ENCODE measurements at places on chromosomes 5 and 9. TPM values are rescaled to one million over a fixed set of nuclear protein-coding genes. Genes with fewer than 3 reads are reported as not detected.

GRCh38 chr5:111268300-111268699 is 44.1 kb downstream of the CAMK4 start:
- no peak overlapping the region for H3K4me3 ChIP-seq
- H3K27me3 ChIP-seq: no peaks in the 10 kb centered on the region
- H3K4me1 ChIP-seq: no peaks in the 10 kb centered on the region
- no peak for DNase-seq

Gene BTNL3
- not detected for polyA plus RNA-seq

Gene TTC16
- 0.28 TPM for polyA plus RNA-seq

GRCh38 chr5:112165399-112165798 is 253.7 kb downstream of the EPB41L4A start:
- no peak overlapping the region for H3K27ac ChIP-seq
- peaks cover 18% of the 10 kb centered on the region for H3K4me1 ChIP-seq
- H3K36me3 ChIP-seq: peaks cover 41% of the 10 kb centered on the region

- no peak for DNase-seq
- no peak overlapping the region for H3K4me3 ChIP-seq
- H3K27me3 ChIP-seq: peaks cover 2% of the 10 kb centered on the region
- H3K27ac ChIP-seq: no peak overlapping the region
- H3K4me1 ChIP-seq: no peaks in the 10 kb centered on the region
- H3K36me3 ChIP-seq: no peaks in the 10 kb centered on the region
These were observed 31.9 kb downstream of the PALM2AKAP2 start for GRCh38 chr9:109811876-109812275.

Gene KCNIP1
- polyA plus RNA-seq: not detected

Gene PRDM9
- not detected for polyA plus RNA-seq

DNA sequence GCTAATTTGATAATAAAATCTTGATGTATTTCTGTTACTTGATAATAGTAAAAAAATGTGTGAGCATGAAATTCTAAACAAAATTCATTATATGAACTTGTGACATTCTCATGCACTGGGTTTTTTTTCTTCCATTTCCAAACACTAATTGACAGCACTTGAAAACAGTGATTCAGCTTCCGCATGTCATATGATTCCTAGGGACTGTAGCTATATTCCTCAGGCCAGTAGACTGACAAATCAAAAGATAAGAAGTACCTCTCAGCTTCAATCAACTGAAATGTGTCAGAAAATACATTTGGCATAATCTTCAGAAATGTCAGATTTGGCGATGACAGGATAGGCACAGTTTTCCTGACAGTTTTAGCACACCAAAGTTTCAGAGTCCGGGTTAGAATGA is 52.5 kb downstream of the EFNA5 start:
- H3K4me1 ChIP-seq: no peaks in the 10 kb centered on the region
- H3K4me3 ChIP-seq: no peak overlapping the region
- H3K27me3 ChIP-seq: no peaks in the 10 kb centered on the region
- no peak for DNase-seq
- H3K27ac ChIP-seq: no peak overlapping the region

GRCh38 chr5:152288499-152288898 is 116.6 kb downstream of the NMUR2 start:
- no peak overlapping the region for H3K4me3 ChIP-seq
- H3K27ac ChIP-seq: no peak overlapping the region
- DNase-seq: no peak
- H3K36me3 ChIP-seq: no peaks in the 10 kb centered on the region

DNA sequence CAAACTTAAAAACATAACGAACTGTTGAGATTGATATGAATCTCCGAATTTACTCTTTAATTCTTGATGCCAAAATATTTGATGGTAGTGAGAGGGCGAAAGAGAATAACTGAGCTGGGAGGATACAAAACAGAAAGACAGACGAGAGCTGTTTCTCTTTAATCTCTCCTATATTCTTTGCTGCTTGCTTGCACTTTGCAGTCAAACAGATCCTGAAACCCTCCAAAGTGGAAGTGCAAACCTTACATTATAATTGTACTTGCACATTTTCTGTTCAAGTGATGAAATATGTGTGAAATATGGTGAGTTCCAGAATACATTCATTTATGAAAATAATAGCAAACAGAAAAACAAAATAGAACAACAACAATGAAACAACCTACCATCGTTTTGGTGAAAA is 63.8 kb downstream of the PAM start:
- H3K27ac ChIP-seq: no peak overlapping the region
- no peak for DNase-seq
- H3K4me1 ChIP-seq: no peaks in the 10 kb centered on the region
- H3K27me3 ChIP-seq: no peaks in the 10 kb centered on the region
- H3K36me3 ChIP-seq: no peaks in the 10 kb centered on the region

DNA sequence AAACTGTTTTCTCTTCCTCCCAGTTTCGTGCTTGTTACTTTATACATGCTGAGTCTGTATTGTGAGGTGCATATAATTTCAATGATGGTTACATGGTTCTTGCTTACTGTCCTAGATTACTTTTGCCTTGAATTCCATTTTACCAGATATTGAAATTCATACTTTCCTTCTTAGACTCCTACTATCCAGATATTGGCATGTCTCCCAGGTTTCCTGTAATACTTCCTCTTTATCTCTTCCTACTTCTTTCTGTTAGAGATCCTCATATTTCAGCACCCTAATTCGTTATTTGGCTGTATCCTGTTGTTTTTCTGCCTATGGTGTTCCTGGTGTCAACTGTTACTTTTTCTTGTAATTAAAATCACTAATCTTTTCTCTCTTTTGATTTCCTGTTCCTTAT is 522.1 kb downstream of the CCDC171 start:
- H3K4me3 ChIP-seq: no peak overlapping the region
- no peaks in the 10 kb centered on the region for H3K27me3 ChIP-seq
- H3K36me3 ChIP-seq: no peaks in the 10 kb centered on the region
- H3K4me1 ChIP-seq: no peaks in the 10 kb centered on the region
- no peak for DNase-seq

DNA sequence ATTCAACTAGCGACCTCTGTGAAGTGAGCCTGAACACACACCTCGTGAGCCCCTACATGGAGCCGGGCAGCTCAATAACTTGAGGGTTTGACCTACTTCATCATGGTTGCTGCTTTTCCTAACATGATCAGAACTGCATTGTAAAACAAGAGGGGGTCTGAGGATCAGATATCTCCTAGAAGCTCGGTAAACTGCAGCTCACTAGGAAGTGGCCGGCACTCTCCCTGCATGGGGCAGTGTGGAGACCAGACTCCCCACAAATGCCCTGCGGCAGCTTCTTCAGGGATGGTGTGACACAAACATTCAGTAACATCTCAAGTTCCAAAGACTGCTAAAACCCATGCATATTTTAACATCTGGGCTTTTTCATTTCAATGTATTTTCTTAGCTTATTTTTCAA is 18.5 kb downstream of the LHFPL2 start:
- no peak overlapping the region for H3K27ac ChIP-seq
- H3K27me3 ChIP-seq: no peaks in the 10 kb centered on the region
- no peaks in the 10 kb centered on the region for H3K4me1 ChIP-seq
- no peaks in the 10 kb centered on the region for H3K36me3 ChIP-seq

GRCh38 chr5:138470322-138471051 is 5.2 kb downstream of the EGR1 start:
- DNase-seq: no peak
- H3K36me3 ChIP-seq: peaks cover 7% of the 10 kb centered on the region
- H3K27me3 ChIP-seq: no peaks in the 10 kb centered on the region

DNA sequence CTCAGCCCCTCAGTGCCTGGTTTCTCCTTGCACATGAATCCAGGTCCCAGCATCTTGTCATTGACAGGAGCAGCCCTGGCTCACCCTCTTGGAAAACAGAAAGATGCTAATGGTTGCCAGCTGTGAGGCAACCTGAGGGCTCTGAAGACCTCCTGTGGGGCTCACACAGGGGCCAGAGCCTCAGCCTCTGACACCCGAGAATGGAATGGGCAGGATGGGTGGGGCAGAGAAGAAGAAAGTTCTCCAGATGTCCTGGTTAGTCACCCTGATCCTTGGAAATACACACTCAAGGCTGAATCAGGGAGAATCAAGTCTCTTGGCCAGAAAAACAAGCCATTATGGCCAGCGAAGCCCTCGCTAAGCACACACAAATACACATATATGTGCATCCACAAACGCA is 32.3 kb upstream of the SPATA31E1 start:
- H3K4me1 ChIP-seq: no peaks in the 10 kb centered on the region
- no peak for DNase-seq
- H3K27ac ChIP-seq: no peak overlapping the region
- no peak overlapping the region for H3K4me3 ChIP-seq
- no peaks in the 10 kb centered on the region for H3K36me3 ChIP-seq
- H3K27me3 ChIP-seq: no peaks in the 10 kb centered on the region

DNA sequence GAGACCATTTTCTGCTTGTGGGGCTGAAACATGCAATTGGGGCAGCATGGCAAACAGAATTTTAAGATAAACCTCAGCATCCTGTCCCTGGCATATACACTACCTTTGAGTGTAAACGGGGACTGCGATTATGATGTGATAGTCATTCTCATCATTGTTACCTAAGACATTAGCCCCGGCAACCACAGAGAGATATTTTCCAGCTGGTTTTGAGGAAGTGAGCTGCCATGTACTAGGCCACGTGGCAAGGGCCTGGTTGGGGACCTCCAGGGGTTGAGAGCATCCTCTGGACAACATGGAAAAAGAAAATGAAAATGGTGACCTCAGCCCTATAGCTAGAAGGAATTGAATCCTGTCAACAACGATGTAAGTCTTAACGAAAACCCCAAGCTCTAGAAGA is 623.6 kb upstream of the CDH18 start:
- H3K27ac ChIP-seq: no peak overlapping the region
- no peaks in the 10 kb centered on the region for H3K36me3 ChIP-seq
- no peak overlapping the region for H3K4me3 ChIP-seq
- H3K27me3 ChIP-seq: no peaks in the 10 kb centered on the region

Gene HTR1A
- polyA plus RNA-seq: not detected

DNA sequence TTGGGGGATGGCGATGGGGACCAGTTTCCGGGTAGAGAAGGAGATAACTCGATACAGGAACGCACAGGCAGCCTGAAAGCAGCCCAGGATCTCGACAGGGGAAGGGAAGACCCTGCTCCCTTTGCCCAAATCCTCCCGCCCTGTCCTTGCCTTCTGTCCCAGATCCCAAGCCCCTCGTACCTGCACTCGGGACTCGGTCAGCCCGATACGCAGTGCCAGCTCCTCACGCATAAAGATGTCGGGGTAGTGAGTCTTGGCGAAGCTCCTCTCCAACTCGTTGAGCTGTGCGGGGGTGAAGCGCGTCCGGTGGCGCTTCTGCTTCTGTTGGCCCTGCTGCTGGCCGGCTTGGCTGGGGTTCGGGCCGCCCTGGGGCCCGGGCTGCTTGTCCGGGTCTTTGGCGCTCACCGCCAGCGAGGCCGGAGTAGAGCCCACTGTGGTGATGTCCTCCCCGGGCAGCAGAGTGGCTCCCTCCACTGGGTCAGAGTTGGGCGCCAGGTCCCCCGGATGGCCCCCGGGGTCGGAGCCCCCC is 1.8 kb downstream of the OTP start:
- H3K27ac ChIP-seq: no peak overlapping the region
- DNase-seq: no peak
- peaks cover 77% of the 10 kb centered on the region for H3K27me3 ChIP-seq
- H3K36me3 ChIP-seq: no peaks in the 10 kb centered on the region
- no peak overlapping the region for H3K4me3 ChIP-seq

GRCh38 chr5:179315356-179315890 is 29.8 kb downstream of the ADAMTS2 start:
- no peak for DNase-seq
- H3K36me3 ChIP-seq: no peaks in the 10 kb centered on the region

Gene NRG2
- polyA plus RNA-seq: not detected

GRCh38 chr5:74546796-74547195 is 93.7 kb downstream of the ENC1 start:
- no peaks in the 10 kb centered on the region for H3K4me1 ChIP-seq
- no peaks in the 10 kb centered on the region for H3K27me3 ChIP-seq
- no peak overlapping the region for H3K4me3 ChIP-seq
- H3K27ac ChIP-seq: no peak overlapping the region

GRCh38 chr5:85049020-85049419 is 664.3 kb upstream of the EDIL3 start:
- H3K27me3 ChIP-seq: no peaks in the 10 kb centered on the region
- H3K4me1 ChIP-seq: no peaks in the 10 kb centered on the region
- no peak overlapping the region for H3K27ac ChIP-seq
- no peaks in the 10 kb centered on the region for H3K36me3 ChIP-seq
- DNase-seq: no peak

DNA sequence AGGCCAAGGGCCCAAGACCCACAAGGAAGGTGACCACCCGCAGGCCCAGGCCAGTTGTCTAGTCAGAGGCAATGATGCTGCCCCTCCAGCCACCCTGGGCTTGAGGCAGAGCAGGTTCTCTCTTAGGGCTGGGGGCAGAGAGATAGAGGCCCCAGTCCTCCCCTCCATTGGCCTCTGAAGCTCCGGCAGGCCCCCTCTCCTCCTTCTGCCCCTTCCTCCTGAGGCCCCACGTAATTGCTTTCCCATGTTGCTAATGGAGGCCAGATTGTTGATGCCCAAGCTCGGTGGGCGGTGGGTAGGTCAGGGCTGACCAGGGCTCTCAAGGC is 26.6 kb upstream of the ENHO start:
- H3K27ac ChIP-seq: no peak overlapping the region
- H3K4me3 ChIP-seq: no peak overlapping the region

Gene JAKMIP2
- polyA plus RNA-seq: 1.9 TPM

DNA sequence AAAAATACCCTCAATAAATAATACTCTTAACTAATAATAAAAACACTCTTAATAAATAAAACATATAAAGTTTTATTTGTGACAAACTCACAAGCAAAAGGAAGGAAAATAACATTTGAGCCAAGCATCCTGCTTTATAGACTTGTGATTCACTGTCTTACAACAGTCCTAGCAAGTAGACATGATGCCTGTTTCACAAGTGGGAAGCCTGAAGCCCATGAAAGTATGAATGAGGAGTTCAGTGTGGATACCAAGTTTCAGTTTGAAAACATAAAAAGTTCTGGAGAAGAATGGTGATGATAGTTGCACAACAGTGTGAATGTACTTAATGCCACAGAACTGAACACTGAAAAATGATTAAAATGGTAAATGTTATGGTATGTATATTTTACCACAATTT is 10.9 kb downstream of the HABP4 start:
- no peak for DNase-seq
- peaks cover 26% of the 10 kb centered on the region for H3K36me3 ChIP-seq
- H3K27ac ChIP-seq: no peak overlapping the region
- H3K4me3 ChIP-seq: no peak overlapping the region

- H3K27me3 ChIP-seq: no peaks in the 10 kb centered on the region
- H3K27ac ChIP-seq: no peak overlapping the region
- peaks cover 15% of the 10 kb centered on the region for H3K4me1 ChIP-seq
- H3K36me3 ChIP-seq: peaks cover 1% of the 10 kb centered on the region
- H3K4me3 ChIP-seq: no peak overlapping the region
These were observed 18.9 kb downstream of the SLC22A5 start for GRCh38 chr5:132388244-132389050.
